Stimulated activated CD8-positive, alpha-beta memory T cell treated with anti-CD3 and anti-CD28 coated beads, Interleukin-7, amount 100 ng/mL, for 1 hour (primary cell): ENCODE measurements at places on chromosomes 2 and 18.

DNA sequence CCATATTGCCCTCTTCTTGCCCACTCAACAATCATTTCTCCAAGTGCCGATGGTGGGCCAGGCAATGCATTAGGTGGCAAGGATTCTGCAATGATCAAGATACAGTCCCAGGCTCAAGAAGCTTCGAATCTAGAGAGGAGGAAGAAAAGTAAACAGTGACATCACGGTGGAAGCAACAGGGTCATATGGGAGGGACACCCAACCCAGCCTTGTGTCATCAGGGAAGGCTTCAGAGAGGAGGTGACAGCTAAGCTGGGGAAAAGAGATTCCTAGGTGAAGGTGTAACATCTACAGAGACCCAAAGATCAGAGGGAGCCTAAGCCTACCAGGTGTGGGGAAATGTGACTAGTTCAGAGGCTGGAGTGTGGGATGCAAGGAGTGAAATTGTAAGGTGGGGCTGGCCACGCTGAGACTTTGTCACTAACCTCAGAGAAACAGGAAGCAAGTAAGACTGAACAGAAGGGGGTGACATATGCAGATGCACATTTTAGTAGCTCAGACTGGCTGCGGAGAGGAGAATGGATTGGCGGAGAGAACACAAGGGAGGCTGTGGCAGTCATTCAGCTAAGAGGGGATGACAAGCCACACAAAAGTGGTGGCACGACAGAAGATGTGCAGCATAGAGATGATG lies 104.9 kb downstream of the ANKRD44 start:
- DNase-seq = no peak

- no peak for DNase-seq
Measured at GRCh38 chr2:128734521-128735295, 416.0 kb upstream of the HS6ST1 start.

DNA sequence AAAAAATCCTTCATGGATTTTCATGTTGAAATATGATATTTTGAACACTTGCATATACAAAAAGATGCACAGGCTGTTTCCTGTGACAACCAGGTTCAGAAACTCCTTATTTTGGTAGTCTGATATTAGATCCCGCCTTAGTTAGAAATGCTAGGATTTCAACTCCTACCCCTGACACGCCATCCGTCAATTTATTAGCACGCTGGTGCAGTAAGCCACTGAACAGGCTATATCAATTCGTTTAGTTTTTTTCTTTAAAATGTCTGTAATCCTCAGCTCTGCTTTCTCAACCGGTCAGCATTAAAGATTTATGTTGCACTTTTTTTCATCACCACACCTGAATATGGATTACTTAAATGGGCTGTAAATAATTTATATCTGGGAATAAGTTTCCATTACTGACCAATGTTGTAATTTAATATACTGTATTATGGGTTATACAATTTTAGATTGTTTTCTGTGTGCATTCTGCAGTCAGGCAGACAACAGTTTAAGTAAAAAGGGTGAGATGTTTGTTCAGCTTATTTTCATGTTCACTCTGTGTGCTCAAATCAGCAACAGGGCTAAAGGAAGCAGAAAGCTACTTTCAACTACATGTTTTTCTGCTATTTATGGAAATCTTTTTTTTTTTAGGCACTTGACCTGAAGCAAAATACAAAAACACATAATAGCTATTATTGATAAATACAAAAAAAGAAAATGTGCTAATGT lies 227.7 kb downstream of the ARHGAP15 start:
- DNase-seq = no peak

GRCh38 chr2:23583467-23583866 lies 198.5 kb downstream of the KLHL29 start:
- DNase-seq = no peak

DNA sequence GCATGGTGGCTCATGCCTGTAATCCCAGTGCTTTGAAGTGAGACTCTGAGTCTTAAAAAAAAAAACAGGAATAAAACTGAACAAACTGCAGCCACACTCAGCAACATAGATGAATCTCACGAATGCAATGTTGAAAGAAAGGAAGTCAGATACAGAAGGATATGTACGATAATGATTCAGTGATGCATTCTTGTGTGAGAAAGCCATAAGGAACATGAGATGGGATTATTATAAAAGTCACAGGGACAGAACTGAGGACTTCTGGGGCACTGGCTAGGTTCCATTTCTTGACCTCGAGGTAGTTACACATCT lies 56.9 kb upstream of the SMAD2 start:
- DNase-seq = no peak

GRCh38 chr2:240445961-240446663 lies 10.6 kb downstream of the GPC1 start:
- no peak for DNase-seq

DNA sequence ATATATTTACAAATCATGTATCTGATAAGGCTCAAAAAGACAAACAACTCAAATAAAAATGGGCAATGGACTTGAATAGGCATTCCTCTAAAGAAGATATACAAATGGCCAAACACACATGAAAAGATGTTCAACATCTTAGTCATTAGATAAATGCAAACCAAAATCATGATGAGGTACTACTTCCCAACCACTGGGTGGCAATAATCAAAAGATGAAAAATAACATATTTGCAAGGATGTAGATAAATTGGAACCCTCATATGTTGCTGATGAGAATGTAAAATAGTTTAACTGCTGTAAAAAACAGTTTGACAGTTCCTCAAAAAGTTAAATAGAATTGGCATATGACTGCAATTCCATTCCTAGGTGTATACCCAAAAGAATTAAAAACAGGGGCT lies 132.3 kb downstream of the TTC32 start:
- no peak for DNase-seq

DNA sequence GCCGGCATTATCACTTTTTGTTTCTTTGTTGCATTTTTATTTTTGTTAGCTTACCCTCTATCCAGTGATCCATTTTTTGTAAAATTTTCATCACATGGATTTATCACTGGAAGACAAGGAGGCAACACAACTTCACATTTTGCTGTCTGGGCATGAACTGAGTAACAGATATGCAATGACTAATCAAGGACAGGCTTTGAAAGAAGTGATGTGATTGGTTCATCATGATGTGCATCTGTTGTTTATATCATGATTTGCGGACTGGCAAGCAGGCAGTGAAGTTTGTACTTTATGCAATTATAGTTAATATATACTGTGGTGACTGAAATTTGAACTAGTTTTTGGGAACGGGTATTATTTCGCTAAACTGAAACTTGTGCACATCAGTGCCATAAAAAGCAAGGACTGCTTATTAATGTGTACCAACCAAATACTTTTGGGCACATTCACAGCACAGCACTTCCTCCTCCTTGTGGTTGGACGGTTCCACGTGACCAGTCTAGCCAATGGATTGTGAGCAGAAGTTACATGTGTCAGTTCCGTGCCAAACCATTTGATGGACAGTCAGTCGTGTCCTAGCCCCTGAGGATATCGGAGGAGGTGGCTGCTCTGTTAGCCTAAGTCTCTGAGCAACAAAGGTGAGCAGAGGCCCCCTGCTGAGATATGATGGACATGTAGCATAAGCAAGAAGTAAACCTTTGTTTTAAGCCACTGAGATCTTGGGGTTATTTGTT lies 201.4 kb upstream of the SIX2 start:
- DNase-seq = no peak

DNA sequence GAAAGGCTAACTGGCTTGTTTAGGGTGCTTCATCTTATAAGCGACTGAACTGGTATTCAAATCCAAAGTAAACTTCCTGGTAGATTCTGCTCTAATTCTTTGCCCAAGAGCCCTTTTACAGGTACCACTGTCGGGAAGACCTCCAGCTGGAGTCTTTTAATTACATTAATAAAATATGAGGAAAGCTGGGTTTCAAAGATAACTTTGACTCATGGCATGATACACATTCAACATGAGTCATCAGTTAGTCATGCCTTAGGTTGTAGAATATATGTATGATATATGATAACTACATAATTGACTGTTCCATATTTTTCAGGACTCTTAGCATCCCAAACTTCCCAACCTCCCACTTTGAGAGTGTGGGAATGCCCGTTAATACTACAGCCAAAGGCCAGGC lies 32.3 kb downstream of the ZCCHC2 start:
- no peak for DNase-seq

DNA sequence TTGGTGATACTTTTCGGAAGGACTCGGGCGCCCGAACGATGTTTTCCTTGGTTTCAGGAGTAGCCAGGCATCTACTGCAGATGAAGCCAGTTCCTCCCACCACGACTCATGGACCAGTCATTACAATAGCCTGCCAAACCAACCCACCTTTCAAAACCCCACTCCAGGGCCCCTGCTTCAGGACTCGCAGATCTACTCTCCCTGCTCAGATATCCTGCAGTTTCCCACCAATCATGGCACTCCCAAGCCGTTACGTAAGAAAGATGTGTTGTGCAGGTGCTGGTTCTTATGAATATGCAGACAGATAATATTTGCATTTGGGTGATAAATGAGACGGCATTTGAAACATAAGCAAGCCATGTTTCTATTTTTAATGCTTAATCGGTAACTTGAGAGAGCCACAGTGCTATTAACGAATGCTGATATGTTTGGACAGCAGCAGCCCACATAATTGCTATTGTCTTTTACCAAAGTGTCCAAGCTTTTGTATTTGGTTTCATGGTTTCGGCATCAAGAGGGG lies 3.5 kb upstream of the CYS1 start:
- no peak for DNase-seq

GRCh38 chr18:55625901-55626300 lies 37.9 kb upstream of the TCF4 start:
- DNase-seq = no peak

DNA sequence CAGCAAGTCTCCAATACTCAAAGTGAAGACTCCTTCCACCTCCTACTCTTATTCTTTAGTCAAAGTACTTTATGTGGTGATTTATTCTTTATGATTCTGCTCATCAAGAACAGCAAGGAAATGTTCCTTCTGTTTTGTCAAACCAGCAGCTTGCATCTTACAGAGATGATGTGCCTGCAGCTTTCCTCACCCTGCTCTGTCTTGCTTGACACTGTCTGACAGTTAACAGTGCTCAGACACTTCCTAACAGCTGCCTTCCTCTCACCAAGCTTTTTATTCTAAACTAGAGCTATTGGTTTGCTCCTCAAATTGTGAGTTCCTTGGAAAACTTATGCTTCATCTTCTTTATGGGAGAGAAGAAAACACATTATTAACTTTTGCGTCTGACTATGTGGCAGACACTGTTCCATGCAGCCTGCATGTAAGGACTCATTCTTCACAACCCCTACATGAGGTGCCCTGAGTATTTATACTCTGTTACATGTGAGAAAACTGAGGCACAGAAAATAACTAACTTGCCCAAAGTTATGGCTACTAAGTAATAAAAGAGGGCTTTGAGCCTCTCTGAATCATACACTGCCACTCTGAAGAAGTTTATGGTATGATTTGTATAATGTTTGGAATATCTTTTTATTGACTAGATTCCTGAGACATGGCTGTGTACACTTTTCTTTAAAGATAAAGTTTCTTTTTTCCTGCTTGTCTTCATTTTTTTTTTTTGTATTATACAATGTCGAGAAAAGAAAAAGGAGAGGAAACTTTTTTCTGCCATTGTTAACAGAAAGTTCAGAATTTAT lies 723.3 kb upstream of the DDX18 start:
- no peak for DNase-seq

GRCh38 chr2:195820373-195820772 lies 163.3 kb downstream of the SLC39A10 start:
- no peak for DNase-seq

- no peak for DNase-seq
Measured at GRCh38 chr2:60738679-60739078, 17.4 kb upstream of the PAPOLG start.

DNA sequence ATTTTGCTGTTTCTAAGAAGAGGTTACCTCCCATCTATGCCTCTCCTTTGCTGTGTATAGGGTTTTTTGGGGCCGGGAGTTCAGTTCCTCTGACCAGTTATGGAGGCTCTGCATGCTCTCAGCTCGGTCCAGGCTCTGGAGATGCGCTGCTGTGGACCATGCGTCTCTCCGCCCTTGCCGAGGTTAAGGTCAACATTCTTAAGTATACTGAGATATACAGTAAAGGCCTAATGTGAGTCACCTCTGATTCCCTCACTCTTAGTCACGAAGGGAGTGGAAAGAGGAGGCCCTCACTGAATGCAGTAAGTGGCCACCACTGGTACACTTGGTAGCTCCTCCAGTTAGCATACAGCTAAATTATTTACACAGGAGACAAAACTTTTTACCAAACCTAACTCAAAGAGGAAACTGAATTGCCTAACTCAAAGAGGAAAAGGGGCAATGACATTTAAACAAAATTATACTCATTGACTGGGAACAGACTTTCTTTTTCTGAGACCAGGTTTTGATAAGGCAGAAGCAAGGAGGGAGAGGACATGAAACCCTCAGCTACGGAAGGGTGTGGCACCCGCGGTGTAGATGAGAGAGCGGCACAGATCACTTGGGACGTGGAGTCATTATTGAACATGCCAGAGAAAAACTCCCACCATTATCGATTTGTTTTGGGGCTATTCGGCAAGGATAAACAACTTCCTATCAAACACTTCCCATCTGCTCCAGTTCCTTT lies 98.7 kb downstream of the COPS8 start:
- no peak for DNase-seq

DNA sequence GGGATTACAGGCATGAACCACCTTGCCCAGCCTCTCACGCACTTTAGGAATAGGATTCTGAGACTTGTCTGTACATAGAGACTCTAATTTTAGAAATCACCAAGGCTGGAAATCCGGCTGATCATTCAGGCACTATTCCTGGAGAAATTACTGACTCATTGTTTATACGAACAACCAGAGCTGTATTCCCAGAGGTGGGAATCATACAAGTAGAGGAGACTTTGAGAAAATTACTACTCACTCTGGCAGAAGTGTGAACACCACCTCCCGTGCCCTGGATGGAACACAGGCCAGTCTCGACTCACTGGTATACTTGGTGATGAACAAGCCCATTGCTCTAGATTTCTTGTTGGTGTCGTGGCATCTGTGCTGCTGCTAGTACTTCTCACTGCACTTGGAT lies 5.8 kb upstream of the ADNP2 start:
- no peak for DNase-seq

- DNase-seq = no peak
Measured at GRCh38 chr2:21367421-21367820, 243.7 kb downstream of the TDRD15 start.

DNA sequence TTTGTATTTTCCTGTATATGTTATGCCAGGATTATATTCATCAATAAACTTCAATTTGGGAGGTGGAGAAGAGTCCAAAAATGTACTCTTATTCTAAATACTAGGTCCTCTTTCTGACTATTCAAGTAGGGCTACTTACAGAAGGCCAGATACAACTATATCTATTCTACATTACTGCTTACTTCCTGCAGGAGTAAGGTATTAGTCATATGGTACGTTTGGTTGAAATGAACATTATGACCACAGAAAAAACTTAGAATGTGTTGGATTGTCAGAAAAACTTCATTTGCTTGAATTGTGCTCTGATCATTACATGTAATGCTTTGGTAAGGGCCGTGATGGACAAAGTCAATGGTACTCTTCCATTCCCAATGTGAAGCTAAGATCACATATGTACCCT lies 35.0 kb downstream of the STAT4 start:
- DNase-seq = no peak
